ENCODE measurements at places on chromosomes 1 and 21.

- DNase-seq, result no peak
Observed at GRCh38 chr1:74713849-74714248, 19.0 kb downstream of the CRYZ start.

- peak; percentile 57 for DNase-seq
Observed at GRCh38 chr1:33055210-33056008, 18.7 kb upstream of the AK2 start.

DNA sequence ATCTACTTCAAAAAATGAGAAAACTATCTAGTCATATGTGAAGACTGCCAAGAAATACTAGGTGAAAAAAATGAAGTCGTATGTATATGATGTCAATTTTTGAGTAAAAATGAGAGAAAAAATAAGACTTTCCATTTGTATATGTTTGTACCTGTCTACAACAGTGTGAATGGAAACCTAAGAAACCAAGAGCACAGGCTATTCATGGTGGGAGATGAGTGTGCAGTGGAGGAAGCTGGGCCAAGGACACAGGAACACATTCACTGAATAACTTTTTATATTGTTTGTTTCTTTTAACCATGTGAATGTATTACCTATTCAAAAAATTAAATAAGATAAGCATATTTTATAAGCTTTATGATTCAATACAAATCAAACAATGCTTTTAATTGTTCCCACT is 67.0 kb downstream of the ERO1B start:
- DNase-seq, result no peak

DNA sequence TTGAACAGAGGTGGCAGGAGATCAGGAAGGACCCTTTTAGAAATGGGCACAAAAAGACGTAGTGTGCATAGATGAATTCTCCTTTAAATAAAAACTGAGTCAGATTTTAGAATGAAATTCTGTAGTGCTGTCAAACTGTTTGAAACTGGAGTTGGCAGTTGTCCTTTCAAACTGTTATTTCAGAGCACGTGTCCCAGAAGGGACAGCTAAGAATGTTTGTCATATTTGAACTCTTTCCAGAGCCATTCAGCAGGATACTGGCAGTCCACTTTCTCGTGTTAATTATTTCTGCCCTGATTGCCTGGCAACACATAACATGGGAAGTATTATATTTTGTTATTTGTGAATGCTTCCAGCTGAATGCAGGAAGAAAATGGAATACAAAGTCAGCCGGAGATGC is 212.3 kb upstream of the DPYD start:
- no peak for DNase-seq

GRCh38 chr1:5944154-5944842 is 47.9 kb downstream of the NPHP4 start:
- DNase-seq, result no peak

DNA sequence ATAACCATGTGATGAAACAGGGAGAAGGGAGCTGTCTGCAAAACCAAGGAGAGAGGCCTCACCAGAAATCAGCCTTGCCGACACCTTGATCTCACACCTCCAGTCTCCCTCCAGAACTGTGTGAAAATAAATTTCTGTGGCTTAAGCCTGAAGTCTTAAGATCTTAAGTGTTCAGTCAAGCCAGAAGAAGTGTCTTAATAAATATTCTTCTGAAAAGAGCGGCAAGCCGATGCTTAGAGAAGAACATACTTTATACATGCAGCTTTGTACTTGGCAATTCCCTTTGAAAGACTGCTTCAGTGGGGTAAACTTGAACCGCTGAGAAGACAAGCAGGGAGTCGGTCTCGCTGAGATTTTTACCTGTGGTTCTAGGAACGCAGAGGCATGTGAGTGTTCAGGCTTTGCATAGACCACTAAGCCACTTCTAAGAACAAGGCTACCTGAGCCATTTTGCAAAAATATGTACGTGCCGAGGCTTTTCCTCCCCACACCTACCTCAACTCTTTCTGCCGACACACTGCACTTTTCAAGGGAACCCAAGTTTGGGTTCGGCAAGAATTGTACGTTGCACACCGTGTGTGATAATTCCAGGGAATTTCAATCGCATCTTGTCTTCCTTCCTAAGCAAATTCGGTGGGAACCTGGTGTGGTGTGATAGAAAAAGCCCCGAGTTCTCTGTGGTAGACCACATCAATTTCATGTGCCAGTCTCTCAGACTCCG is 3.4 kb downstream of the RUNX1 start:
- no peak for DNase-seq

DNA sequence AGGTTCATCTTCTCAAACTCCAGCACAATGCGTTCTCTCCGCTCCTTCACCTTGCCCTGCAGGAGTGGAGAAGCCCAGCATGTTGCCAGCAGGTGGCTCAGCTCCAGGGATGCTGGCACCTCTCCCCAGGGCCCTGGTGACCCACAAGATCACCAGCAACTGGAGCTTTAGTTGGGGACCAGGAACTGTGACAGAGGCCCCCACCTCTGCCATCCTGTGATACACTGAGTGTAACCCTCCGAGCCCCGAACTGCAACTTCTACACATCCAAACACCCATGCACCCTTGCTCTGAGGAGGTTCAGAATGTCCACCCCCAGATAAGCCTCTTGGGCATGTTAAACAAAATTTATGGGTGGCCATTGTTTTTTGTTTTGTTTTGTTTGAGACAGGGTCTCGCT is 4.5 kb upstream of the TRIM11 start:
- no peak for DNase-seq

DNA sequence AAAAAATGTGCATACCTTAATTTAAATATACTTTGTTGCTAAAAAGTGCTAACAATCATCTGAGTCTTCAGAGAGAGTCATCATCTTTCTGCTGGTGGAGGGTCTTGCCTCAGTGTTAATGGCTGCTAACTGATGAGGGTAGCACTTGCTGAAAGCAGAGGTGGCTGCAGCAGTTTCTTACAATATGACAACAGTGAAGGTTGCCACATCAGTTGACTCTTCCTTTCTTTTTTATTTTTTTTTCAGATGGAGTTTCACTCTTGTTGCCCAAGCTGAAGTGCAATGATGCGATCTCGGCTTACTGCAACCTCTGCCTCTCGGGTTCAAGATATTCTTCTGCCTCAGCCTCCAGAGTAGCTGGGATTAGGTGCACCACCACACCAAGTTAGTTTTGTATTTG is 2.6 kb upstream of the CFAP45 start:
- DNase-seq, result no peak

- no peak for DNase-seq
Observed at GRCh38 chr1:156089704-156090103, 7.4 kb upstream of the MEX3A start.

DNA sequence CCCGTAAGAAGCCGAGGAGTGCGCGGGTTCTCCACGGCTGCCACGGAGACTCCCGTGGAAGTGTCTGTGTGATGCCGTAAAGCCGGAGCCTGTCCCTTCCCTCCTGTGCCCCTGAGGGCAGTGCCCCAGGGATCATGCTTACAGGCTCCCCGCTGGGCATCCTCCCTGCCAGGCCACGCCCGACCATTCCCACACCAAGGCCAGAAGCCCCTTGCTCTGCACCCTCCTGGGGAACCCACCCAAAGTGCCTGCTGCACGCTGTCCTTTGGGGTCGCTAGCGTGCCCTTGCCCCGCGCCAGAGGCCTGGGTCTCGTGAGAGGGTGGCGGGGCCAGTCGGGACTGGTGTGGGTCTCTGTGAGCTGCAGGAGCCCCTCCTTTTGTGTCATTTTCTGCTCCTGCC is 228.5 kb upstream of the C1orf174 start:
- DNase-seq, result no peak

GRCh38 chr1:183983371-183984105 is 54.0 kb downstream of the COLGALT2 start:
- no peak for DNase-seq

DNA sequence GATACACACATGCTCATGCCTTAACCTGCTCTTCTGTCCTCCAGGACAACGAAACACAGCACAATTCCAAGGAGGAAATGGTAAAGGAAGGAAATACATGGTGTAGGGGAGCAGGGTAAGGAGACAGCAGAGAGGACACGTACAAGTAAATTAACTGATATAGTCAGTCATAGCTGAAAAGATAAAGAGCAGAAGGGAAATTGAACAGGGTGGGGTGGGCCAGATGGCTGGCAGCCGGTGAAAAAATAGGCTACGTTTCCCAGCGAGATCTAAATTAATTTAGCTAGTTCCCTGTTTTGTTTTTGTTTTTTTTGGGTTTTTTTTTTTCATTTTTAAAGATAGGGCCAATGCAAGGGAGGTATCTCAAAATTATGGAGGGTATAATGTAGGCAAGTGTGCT is 109.2 kb downstream of the FAM78B start:
- DNase-seq, result no peak

- no peak for DNase-seq
Observed at GRCh38 chr1:109816175-109816811, 52.6 kb upstream of the EPS8L3 start.

DNA sequence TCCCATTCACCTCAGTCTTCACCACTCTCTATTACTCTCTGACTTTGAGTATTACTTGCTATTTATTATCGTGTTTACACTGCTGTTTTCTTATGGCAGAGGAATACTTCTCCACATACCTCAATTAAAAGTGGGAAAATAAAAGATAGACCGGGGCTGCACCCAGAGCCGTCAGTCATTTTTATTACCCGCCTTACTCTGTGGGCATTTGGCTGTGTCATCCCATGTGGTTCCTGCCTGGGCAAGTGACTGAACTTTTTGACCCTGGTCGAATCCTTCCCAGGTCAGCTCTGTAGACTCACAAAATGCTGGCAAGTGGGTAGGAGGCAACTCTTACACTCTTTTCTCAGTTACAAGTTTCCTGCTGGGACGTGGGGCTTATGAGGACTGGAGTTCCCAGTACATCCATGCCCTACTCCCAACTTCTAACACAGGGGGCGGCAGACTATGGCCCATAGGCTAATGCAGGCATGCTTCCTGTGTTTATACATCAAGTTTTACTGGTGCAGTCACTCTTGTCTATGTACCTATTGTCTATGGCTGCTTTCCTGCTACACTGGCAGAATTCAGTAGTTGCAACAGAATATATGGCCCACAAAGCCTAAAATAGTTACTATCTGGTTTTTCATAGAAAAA is 69.5 kb upstream of the KCND3 start:
- DNase-seq, result no peak

- no peak for DNase-seq
Observed at GRCh38 chr1:20327467-20327866, 36.8 kb downstream of the VWA5B1 start.

DNA sequence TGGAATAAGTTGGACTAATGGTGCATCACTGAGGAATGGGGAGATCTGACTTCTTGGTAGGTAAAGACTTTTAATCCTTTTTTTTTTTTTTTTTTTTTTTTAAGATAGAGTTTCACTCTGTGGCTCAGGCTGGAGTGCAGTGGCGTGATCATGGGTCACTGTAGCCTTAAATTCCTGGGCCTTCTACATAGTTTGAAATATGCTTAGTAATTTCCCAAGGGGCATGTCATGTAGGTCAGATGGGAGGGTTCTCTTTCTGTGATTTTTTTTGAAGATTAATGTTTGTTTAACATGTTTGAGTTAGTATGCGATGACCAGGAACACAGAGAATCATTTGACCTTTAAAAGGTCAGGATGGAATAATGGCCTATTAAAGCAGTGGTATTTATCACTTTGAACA is 129.1 kb downstream of the S1PR1 start:
- DNase-seq, result no peak

GRCh38 chr1:118786454-118787155 is 201.5 kb downstream of the TBX15 start:
- no peak for DNase-seq

DNA sequence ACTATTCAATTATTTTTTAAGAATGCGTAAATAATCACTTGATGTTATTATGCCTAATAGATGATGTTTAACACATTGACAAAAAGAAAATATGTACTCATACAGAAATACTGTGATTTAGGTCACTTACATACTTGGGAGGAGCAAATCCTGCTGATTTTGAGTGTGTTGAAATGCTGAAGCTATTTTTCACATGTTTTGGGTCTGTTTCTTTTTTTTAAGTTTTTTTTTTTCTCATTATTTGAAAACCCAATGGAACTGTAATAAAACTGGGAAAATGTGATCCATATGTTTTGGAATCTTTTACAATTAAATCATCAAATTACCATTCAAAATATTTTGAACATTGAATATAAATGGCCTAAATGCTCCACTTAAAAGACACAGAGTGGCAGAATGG is 366.2 kb upstream of the ADAMTS5 start:
- no peak for DNase-seq

GRCh38 chr1:20875198-20875973 is 88.3 kb upstream of the HP1BP3 start:
- no peak for DNase-seq

DNA sequence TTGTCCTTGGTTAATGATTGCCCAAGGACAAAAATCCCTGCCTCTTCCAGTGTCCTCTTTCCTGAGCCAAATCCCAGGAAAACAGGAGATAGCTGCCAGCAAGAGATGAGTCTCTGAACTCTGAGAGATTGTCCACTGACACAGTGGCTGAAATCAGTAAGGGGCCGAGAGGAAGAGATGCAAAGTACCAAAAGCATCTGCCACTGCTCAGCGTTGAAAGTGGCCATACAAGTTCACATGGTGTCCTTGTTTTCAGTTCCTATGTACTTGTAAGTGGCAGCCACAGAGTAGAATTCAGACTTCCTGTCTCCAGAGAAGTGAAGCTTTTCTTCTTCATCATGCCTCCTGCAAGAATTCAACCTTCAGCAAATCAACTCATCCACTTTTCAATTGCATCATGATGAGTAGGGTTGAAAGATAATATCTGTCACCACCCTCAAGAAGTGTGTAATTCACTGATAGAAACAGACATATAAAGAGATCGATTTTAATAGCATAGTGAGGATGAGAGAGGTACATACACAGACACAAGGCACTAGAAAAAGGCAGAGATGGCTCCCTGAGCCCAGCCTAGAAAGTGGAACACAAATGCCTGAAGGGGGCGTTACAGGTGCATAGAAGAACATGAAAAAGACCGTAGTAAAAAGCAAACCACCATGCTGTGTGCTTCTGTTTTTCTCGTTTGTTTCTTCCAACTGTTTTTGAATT is 185.8 kb downstream of the MRPL39 start:
- DNase-seq, result peak; percentile 11

- DNase-seq, result no peak
Observed at GRCh38 chr1:171267391-171267790, 19.1 kb downstream of the FMO1 start.

DNA sequence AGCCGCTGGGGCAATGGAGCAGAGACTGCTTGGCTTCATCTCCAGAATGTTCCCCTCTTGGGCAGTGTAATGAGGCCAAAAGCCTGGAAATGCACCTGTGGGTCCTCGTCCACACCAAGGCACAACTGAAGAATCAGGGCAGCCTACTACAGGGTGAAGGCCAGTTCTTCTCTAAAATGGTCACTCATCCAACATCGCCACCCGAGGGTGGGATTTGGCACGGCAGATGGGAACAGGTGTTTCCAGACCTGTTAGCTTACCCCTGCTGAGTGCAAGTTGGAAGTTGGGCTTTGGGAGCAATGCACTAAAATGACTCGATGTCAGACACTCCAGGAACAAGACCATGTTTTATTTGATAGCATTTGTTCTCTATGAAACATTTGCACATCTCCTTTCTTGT is 543.7 kb downstream of the NPHP4 start:
- no peak for DNase-seq

- no peak for DNase-seq
Observed at GRCh38 chr1:183912265-183912886, 107.5 kb downstream of the RGL1 start.
